ENCODE measurements at places on chromosomes 1 and 21. TPM values are rescaled to one million over a fixed set of nuclear protein-coding genes. Genes with fewer than 3 reads are reported as not detected.

CD1B gene
- total RNA-seq: not detected

PSMG1 gene
- total RNA-seq: 18.8 TPM

RGS13 gene
- not detected for total RNA-seq

TMEM63A gene
- total RNA-seq: 30.6 TPM
